ENCODE measurements at places on chromosomes 1 and 21.

DNA sequence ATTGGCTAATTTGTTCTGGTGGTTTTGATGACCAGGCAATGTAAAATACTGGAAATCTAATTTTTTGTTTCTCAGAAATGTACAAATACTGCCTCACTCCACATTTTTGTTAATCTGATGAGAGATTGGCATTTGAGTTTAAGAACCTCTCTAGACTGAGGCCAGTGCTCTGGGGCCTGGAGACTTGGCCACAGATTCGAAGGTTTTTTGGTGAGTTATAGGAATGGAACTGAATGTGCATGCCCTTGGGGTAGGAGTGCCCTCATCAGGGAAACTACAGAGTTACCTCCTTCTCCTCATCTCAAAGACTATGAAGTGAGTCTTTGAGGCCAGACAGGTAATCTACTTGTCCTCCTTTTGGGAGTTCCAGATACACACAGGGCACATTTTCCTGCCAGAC, 347.9 kb downstream of the LTN1 start:
- no peak for DNase-seq

- no peak for DNase-seq
Observed at GRCh38 chr1:161676958-161677689, 14.2 kb downstream of the FCGR2B start.

DNA sequence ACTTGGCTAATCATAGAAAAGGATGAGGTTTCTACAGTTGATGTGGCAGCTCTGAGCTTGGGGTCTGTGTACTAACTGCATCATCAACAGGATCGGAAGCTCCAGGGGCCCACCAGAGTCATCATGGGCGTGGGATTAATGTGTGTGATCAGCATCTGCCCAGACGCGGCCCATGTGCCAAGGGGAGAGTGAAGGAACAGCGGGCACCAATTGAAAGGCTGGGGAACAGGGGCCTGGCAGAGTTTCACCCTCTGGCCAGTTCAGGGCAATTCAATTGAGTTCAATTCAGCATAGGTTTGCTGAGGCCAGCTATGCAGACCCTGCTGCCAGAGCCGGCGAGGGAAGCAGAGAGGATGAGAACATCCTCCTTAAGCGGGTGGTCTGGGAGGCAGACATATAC, 260.0 kb upstream of the AJAP1 start:
- no peak for DNase-seq

- no peak for DNase-seq
Observed at GRCh38 chr1:241396747-241397681, 40.0 kb upstream of the RGS7 start.

- DNase-seq: peak; percentile 62
Observed at GRCh38 chr1:117572546-117572945, 33.3 kb upstream of the TENT5C start.

GRCh38 chr1:165960136-165960535, 132.7 kb downstream of the UCK2 start:
- DNase-seq: no peak

GRCh38 chr1:150268705-150269403, at the start of gene APH1A:
Gene APH1A (minus strand): TSS chr1:150269016. CDS start chr1:150268810, 206 bp downstream.
- DNase-seq: peak; percentile 95

DNA sequence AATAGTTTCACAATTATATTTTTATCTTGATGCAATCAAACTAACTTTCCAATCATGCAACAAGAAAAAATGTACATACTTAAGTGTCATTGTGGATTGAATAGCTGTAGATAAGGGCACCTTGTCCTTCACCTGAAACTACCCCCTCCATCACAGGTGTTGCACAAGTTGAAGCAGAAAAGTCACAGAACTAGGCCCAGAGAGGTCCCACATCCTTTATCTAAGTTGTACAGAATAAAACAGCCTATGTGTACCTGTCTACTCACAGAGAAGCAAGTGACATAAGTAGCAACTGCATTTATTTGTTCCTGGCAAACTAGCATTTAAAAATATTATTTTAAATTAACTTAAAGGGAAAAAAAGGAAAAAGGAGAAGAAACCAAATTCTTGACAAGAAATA, 256.8 kb downstream of the FAF1 start:
- no peak for DNase-seq

All from activated CD8-positive, alpha-beta memory T cell treated with anti-CD3 and anti-CD28 coated beads for 24 hours (primary cell).